Dorsolateral prefrontal cortex (tissue), 122 donors: ENCODE measurements at places on chromosomes 4 and X. TPM values are rescaled to one million over a fixed set of nuclear protein-coding genes. Genes with fewer than 3 reads are reported as not detected.

GRCh38 chr4:154471526-154472331, 19.9 kb downstream of the DCHS2 start:
- no peak for DNase-seq

DNA sequence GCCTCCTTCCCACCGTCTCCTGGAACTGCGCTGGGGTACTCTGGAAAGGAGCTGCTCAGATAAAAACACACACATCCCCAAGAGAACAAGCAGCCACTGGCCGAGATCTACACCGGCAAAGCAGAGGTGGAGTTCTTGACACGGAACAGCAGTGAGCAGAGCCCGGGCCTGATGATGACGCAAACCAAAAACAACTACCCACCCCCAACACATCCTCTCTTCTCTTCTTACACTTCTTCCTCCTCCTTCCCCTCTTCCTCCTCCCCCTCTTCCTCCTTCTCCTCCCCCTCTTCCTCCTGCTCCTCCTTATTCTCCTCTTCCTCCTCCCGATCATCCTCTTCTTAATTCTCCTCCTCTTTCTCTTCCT, 4.6 kb downstream of the PNMA5 start:
- no peak for DNase-seq

- DNase-seq = no peak
These were observed 59.1 kb downstream of the ANXA3 start for GRCh38 chr4:78610546-78611214.

DNA sequence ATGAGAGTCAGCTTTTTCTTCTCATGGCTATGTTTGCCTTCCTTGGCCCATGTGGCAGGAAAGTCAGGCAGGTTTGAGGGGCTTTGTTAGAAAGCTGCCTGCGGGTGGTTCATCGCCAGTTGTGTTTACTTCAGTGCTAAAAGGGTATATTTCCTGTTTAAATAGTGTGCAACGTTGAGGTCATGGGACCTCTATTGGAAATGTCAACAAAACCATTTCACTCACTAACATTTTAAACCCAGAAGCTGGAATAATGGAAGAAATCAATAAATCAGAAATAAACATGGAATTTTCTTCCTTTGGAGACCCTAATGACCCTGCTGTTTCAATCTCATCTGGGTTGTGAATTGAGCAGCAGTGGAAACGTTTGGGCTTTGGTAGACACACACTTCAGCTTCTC, 185.8 kb downstream of the ANKRD50 start:
- no peak for DNase-seq

DNA sequence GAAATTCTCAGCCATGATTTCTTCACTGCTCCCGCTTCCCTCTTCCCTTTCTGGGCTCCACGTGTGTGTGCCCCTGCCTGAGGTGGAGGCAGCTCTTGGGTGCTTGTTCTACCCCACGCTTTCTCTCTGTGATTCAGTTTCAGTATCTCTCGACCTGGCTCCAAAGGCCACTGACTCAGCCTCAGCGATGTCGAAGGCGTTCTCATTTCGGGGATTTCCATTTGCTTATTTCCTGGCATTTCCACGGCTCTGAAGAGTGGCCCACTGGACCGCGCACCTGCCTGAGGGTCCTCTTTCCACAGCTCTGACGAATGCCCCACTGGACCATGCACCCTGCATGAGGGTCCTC, 52.4 kb downstream of the GAK start:
- DNase-seq = no peak

The CNGA2 gene
- not detected for total RNA-seq

The NUDT10 gene
- total RNA-seq = 19.3 TPM

The KLHL34 gene
- total RNA-seq = not detected
